Endothelial cell (in vitro differentiated cells): ENCODE measurements at places on chromosomes 11 and 22. TPM values are rescaled to one million over a fixed set of nuclear protein-coding genes. Genes with fewer than 3 reads are reported as not detected.

Gene TMEM191C
- total RNA-seq = 0.92 TPM

Gene MLC1
- 1.2 TPM for total RNA-seq

Gene PIWIL4
- total RNA-seq = 0.54 TPM

Gene CCDC116
- 0.36 TPM for total RNA-seq

Gene OR4A16
- total RNA-seq = not detected

- DNase-seq = no peak
Observed at GRCh38 chr11:46528445-46529094, 65.3 kb downstream of the AMBRA1 start.

Gene AMPD3
- total RNA-seq = 23.2 TPM

- DNase-seq = no peak
Observed at GRCh38 chr11:66915046-66915832, 42.9 kb downstream of the PC start.

Gene SYT12
- 0.82 TPM for total RNA-seq

Gene PDGFD
- total RNA-seq = 17.2 TPM

Gene PANX2
- 0.87 TPM for total RNA-seq

DNA sequence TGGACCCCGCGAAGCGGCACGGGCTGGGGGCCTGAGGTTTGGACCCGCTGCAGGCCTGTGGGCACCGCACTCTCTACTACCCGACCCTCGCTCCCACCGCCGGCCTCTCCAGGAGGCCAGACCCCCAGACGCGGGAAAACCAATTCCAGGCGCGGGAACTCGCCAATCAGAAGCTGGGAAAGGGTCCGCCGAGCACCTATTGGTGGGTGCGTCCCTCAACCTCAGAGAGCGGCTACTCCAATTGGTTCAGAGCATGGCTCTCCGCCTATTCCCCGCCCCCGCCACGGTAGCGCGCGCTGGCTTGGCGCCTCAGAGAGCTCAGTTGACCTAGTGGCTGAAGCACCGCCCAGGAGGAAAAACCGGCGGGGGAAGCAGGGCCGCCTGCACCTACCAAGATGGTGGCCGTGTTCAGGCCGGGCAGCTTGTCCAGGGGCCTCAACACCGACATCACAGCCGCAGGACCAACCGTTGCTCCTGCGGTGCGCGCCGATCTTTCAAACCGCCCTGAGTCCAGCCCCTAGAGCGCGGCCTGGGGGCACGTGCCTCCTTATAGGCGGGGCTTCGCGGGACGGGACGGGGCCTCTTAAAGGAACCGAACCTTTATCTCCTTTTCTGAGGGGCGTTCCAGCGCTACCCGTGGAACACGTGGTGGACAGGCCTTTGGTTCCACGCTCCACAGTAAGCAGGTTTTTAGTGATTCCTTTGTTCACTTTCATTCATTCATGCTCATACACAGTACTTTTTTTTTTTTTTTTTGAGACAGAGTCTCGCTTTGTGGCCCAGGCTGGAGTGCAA, at the start of gene CENPM:
CENPM (minus strand) TSS at position 524 of the 795 bp plus-strand sequence; CDS start at position 448, 76 bp downstream.
- peak; percentile 94 for DNase-seq

GRCh38 chr22:41245917-41246499, 5.3 kb upstream of the CHADL start:
- no peak for DNase-seq

GRCh38 chr11:134022748-134023147, 46.1 kb upstream of the JAM3 start:
- DNase-seq = no peak

- peak; percentile 72 for DNase-seq
Observed at GRCh38 chr22:45284705-45285262, at the start of gene UPK3A. Gene UPK3A (plus strand): TSS chr22:45284949. CDS start chr22:45285014, 65 bp downstream.

Gene ACCS
- total RNA-seq = 38.8 TPM

Gene LMO1
- not detected for total RNA-seq

- DNase-seq = no peak
Observed at GRCh38 chr11:119378851-119379465, 2.5 kb downstream of the USP2 start.
